Mesothelial cell of epicardium (in vitro differentiated cells): ENCODE measurements at places on chromosomes 13 and 19. TPM values are rescaled to one million over a fixed set of nuclear protein-coding genes. Genes with fewer than 3 reads are reported as not detected.

Gene C19orf67
- total RNA-seq = 0.45 to 0.90 TPM (median 0.58 TPM) in 3 replicates

Gene CYP4F2
- not detected in 3 replicates for total RNA-seq

- no peak for DNase-seq
Measured at GRCh38 chr19:11833541-11833940, 15.0 kb upstream of the ZNF439 start.

- no peak for DNase-seq
Measured at GRCh38 chr19:2294687-2295335, 12.8 kb upstream of the PEAK3 start.

Gene ZSCAN22
- total RNA-seq = 3.6 to 3.8 TPM (median 3.7 TPM) in 3 replicates

GRCh38 chr19:7645656-7646425 lies 8.9 kb downstream of the STXBP2 start:
- no peak for DNase-seq

- no peak for DNase-seq
Measured at GRCh38 chr13:98187155-98187964, 10.3 kb upstream of the RNF113B start.

GRCh38 chr13:113497217-113497616 lies 6.7 kb upstream of the DCUN1D2 start:
- DNase-seq = no peak

Gene ZNF723
- not detected in 3 replicates for total RNA-seq

DNA sequence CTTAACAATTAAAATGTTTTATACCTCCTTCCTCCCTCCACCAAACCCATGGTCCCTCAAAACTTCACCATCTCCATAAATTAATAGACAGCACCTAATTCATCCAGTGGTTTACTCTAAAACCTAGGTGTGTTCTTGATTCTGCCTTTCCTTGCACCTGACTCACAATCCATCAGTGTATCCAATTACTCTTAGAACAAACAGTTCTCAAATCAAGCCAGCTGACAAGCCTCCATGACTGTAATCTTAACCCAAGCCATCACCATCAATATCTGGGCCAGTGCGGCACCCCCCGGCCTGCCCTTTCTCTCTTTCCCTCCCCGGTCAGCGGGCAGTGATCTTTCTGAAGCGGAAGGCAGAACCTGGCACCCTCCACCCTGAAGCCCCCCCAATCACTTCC lies 75.6 kb downstream of the TNFRSF19 start:
- no peak for DNase-seq

DNA sequence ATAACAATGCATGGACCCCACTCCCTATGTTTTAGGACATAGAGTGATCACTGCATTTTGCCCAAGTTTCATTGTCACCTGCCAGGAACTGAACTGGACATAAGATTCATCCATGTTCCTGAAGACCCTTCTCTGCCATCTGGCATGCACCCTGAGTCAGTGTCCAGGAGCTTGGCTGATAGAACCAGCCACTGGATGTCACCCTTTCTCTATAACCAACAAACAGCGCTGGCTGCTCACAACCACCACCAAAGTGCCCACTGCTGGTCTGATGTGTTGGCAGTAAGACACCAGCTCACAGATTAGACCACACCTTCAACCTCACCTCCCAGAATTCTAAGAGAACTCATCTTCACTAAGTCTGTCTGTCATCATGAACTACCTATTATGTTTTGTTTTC lies 333.4 kb downstream of the ITGBL1 start:
- DNase-seq = no peak

- DNase-seq = no peak
Measured at GRCh38 chr13:71858647-71859046, 8.4 kb downstream of the DACH1 start.

GRCh38 chr19:42370626-42371175 lies 19.4 kb downstream of the CNFN start:
- no peak for DNase-seq

- DNase-seq = no peak
Measured at GRCh38 chr19:13604902-13605586, 98.8 kb upstream of the CACNA1A start.

Gene KCNK6
- 2.8 to 2.9 TPM (median 2.9 TPM) in 3 replicates for total RNA-seq

Gene ZBTB32
- total RNA-seq = not detected in 3 replicates
